Mesenchymal stem cell (in vitro differentiated cells and primary cell): ENCODE measurements at places on chromosomes 3 and 15.

DNA sequence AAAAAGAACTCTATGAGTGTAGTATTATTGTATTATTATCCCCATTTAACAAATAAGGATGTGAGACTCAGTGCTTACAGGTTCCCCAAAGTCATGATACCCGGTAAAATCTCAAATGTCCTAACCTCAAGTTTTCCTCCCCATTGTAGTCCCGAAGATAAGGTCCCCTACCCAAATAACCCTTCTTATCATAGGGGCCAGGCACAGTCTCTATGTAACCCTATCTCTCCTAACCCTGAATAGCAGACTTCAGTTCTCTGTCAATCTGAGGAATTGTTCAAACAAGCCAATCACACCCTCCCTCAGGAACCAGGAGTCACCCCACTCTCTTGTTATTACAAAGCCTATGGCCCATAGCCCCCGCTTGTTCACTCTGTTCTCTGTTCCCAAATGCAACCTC is 10.5 kb upstream of the SUSD5 start:
- H3K4me1 ChIP-seq: no peaks in the 10 kb centered on the region
- no peak overlapping the region for H3K27ac ChIP-seq
- H3K27me3 ChIP-seq: peaks cover 26% of the 10 kb centered on the region
- H3K4me3 ChIP-seq: no peak overlapping the region

GRCh38 chr15:68420186-68420684 is 11.7 kb downstream of the ITGA11 start:
- DNase-seq: peak; percentile 43
- no peak overlapping the region for H3K4me3 ChIP-seq
- H3K27me3 ChIP-seq: no peaks in the 10 kb centered on the region
- H3K4me1 ChIP-seq: peaks cover 43% of the 10 kb centered on the region

GRCh38 chr15:67146234-67146633 is 80.8 kb downstream of the SMAD3 start:
- no peaks in the 10 kb centered on the region for H3K27me3 ChIP-seq
- H3K4me3 ChIP-seq: no peak overlapping the region
- peak; percentile 89 for DNase-seq
- H3K27ac ChIP-seq: peak overlapping the region; percentile 66
- H3K4me1 ChIP-seq: peaks cover 35% of the 10 kb centered on the region

- peak; percentile 93 for DNase-seq
- H3K4me3 ChIP-seq: no peak overlapping the region
- no peaks in the 10 kb centered on the region for H3K4me1 ChIP-seq
- no peaks in the 10 kb centered on the region for H3K27me3 ChIP-seq
- H3K27ac ChIP-seq: no peak overlapping the region
Measured at GRCh38 chr3:126883241-126883640, 99.7 kb upstream of the PLXNA1 start.

DNA sequence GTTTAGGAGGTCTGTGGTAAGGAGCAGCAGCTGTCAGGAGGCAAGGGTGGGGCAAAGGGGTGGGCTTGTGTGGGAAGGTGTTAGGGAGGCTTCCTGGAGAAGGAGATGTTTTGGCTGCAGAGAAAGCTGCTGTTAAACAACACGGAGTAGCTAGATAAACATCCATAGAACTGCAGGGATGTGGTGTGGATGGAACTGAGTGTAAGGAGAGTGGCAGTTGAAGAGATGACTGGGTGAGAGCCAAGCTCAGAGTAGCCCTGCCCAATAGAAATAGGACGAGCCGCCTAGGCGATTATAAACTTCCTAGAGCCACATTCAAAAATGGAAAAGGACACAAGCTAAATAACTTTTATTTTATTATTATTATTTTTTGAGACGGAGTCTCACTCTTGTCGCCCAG is 19.9 kb downstream of the RPLP1 start:
- peaks cover 17% of the 10 kb centered on the region for H3K27me3 ChIP-seq
- no peak overlapping the region for H3K4me3 ChIP-seq

GRCh38 chr3:142628801-142629200 is 32.6 kb downstream of the PLS1 start:
- no peaks in the 10 kb centered on the region for H3K27me3 ChIP-seq
- no peak for DNase-seq
- H3K36me3 ChIP-seq: no peaks in the 10 kb centered on the region
- no peak overlapping the region for H3K27ac ChIP-seq

GRCh38 chr3:189947948-189948723 is 172.6 kb downstream of the P3H2 start:
- H3K4me3 ChIP-seq: no peak overlapping the region
- H3K27ac ChIP-seq: no peak overlapping the region
- DNase-seq: peak; percentile 49
- H3K4me1 ChIP-seq: peaks cover 3% of the 10 kb centered on the region
- H3K27me3 ChIP-seq: peaks cover 10% of the 10 kb centered on the region
- H3K36me3 ChIP-seq: no peaks in the 10 kb centered on the region

DNA sequence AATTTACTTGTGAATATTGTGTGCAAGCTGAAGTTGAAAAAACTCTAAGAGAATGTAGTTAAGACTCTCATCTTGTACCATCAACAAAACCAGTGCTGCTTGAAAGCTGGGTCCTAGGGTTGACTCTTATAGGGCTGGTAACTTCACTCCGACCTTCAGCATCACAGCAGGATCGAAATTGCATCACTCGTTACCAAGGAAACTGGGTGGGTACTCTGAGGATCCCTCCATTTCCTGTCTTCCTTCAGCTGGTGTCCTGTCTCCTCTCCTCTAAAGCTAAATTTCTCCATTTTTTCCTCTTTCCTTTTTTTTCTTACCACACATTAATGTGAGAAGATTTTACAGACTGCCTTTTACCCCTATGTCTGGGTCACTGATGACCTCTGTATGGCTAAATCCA is 3.0 kb upstream of the APH1B start:
- H3K27me3 ChIP-seq: no peaks in the 10 kb centered on the region
- no peak overlapping the region for H3K27ac ChIP-seq
- H3K36me3 ChIP-seq: no peaks in the 10 kb centered on the region
- H3K4me1 ChIP-seq: peaks cover 2% of the 10 kb centered on the region

DNA sequence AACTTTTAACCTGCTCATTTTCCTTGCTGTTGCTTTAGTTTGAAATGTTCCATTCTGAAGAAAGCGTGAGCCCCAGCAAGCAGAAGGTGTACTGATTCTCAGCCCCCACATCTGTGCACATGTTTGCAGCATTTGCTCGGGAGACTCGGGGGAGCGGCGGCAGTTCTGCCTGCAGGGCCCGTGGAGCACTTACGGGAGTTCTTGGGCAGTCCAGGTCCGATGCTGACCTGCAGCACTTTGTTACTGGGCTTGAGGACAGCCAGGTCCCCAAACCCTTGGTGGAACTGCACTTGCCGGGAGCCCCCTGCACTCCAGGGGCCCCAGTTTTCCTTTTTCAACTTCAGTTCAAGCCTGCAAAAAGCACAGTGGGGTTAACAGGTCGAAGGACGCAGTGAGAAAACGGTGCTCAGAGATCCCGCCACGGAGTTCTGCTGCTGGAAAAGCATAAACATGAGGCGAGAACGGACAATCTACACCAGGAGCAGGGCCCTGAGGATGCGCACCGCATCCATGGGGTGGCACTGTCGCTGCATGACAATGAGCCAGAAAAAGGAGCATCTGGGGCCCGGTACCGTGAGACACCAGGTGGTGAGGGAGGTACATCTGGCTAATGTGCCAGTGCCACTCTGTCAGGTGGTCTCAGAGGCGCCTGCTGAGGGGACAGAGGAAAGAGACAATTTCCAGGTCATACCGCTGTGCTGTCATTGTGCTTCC is 45.6 kb upstream of the LDHAL6B start:
- peaks cover 63% of the 10 kb centered on the region for H3K36me3 ChIP-seq
- no peak overlapping the region for H3K4me3 ChIP-seq
- peaks cover 1% of the 10 kb centered on the region for H3K4me1 ChIP-seq

- H3K27ac ChIP-seq: no peak overlapping the region
- no peak for DNase-seq
- no peaks in the 10 kb centered on the region for H3K4me1 ChIP-seq
- H3K36me3 ChIP-seq: no peaks in the 10 kb centered on the region
- no peak overlapping the region for H3K4me3 ChIP-seq
Measured at GRCh38 chr3:115141033-115141757, 5.9 kb downstream of the ZBTB20 start.
